ENCODE measurements at places on chromosomes 11 and 22.

DNA sequence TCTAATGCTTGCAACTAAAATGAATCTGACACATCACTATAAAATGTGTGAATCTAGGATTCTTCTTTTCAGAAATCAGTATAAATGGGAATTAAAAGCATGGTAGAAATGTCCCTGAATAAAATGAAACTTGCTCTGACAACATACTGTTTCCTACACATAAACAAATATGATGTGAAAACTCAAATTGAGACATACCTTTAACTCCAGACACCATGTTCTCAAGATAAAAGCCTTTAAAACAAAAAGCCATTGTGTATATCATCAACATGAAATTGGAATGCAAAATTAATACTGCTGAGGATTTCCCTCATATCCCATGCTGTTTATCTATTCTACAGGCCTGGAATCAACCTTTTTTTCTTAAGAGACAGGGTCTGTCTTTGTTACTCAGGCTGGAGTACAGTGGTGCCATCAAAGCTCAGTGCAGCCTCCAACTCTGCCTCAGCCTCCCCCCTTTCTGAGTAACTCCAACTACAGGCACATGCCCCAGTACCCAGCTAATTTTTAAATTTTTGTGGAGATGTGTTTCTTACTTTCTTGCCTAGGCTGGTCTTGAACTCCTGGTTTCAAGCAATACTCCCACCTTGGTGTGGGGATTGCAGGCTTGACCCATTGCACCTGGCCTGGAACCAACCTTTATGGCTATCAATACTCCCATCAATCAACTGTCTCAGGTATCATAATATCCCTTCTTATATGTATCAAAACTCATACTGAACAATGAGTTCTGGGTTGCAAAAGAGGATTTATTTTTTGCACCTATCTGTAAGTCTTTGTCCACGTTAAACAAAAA is 6.7 kb downstream of the TAF1D start:
- no peak for DNase-seq

- peak; percentile 12 for DNase-seq
These were observed at the start of gene NAALAD2 for GRCh38 chr11:90134478-90135003. TSS of gene NAALAD2 (plus strand) at chr11:90134663. CDS start at chr11:90134759, 96 bp downstream.

DNA sequence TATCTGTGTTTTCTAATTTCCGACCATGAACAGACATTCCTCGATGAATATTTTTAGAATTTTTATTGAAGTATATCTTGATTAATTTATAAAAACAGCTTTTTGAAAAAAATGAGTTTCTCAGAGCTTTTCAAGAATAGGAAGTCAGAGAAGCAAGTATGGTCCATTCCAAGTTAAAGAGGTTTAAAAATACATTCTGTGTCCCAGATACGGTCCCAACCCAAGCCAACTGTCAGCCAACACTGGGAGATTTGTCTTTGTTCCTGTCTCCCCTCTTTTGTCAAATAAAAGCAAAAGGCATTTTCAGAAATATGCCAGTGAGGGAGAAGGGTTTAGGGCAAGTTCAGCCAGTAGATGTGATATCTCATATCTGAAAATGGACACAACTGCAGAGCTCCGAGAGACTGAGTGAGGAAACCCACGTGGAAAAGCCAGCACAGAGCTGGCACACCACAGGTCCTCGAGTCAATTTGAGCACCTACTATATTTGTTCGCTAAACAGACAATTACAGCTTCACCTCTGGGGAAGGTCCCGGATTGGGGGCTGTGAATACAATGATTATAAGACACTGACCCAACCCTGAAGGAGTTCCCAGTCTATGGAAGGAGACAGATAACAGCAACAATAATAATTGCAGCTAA is 59.8 kb downstream of the C11orf91 start:
- no peak for DNase-seq

DNA sequence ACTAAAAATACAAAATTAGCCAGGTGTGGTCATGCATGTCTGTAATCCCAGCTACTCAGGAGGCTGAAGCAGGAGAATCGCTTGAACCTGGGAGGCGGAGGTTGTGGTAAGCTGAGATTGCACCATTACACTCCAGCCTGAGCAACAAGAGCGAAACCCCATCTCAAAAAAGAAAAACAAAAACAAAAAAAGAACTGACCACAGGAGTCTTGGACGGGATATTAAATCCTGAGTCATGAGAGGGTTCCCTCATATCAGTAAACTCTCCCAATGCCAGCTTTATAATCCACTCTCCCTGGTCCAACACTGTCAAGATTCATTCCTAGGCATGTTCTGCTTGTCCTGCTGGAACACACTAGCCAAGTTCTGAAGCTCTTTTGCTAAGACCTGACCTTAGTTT is 61.5 kb upstream of the EP300 start:
- DNase-seq = no peak

DNA sequence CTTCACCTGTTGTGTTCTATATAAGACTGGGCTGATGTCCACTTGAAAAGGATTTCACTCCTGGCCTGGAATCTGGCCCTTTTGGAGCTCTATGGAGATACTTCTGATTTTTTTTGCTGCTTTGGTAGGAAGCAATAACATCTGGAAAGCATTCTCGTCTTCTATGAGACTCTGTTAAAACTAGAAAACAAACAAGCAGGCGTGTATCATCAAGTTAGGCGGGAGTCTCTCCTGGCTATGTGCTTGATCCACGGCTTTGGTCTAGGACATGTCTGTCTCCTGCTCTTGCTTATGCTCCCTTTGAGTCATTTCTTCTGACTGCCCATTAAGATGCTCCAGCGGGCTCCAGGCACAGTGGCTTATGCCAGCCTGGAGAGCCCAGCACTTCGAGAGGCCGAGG is 121.4 kb upstream of the TTC12 start:
- no peak for DNase-seq

All from GM20000 (cell line).